ENCODE measurements at places on chromosomes 6 and 20.
A peak's percentile ranks its signal among the peaks of the same experiment; 100 is the strongest.

DNA sequence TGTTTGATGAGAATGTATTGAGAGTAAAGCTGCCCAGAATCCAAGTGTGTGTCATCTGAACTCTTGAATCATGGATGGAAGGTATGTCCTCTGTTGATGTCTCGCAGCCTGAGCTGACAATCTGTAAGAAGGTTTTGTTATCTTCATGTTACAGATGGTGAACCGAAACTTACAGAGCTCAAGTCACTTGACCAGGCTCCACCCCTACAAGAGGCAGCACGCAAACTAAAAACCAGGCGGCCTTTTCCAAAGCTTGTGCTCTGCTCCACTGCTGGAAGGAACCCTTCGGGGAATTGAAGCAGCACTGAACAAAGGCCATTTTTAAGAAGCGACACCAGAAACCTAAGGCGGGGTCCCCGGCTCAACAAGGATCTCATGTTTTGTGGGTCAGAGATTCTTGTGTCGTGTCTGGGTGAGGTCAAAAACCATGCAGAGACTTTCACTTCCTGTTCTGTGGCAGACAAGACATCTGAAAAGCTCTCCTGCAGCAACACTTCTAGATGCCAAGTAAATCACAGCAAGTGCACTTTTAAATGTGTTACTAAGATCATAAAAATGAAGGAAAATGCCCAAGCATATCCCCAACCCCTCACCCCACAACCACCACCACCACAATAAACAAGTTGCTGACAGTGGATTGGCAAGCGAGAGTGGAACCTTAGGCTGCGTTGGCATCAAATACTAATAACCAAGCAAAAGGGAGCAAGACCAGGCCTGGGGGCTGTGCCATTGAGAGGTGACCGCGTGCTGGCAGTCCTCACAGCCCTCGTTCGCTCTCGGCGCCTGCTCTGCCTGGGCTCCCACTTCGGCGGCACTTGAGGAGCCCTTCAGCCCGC, 27.3 kb downstream of the NQO2 start:
- DNase-seq = peak; percentile 9

DNA sequence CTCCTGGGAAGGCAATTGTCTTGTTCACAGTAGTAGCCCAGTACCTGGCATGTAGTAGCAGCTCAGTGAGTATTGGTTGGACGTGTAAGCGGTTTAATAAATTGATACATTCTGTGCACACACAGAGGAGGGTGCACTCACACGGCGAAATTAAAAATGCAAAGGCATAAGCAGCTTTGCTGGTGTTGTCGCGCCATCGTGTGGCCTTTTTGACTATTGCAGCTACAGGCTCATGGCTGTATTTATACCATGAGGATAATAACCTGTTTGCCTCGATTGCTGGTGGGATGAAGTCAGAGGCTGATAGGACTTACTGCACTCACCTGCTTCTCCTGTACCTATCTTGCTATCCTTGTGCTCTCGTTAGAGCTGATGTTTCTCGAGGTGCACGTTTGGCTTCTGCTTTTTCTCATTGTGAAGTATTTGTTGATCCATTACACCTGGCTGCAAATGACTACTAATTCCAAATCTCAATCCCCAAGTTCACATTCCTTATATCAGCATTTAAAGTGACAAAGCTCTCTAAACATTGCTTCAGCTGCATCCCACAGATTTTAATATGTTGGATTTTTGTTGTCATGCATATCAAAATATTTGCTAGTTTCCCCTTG, 61.5 kb downstream of the TBXT start:
- DNase-seq = peak; percentile 66

GRCh38 chr6:21586300-21586699, 7.3 kb upstream of the SOX4 start:
- no peak for DNase-seq

- no peak for DNase-seq
Measured at GRCh38 chr20:19274412-19275015, 62.1 kb downstream of the SLC24A3 start.

- DNase-seq = no peak
Measured at GRCh38 chr6:7784706-7785105, 58.8 kb downstream of the BMP6 start.

GRCh38 chr20:62623488-62624324, 18.6 kb upstream of the SLCO4A1 start:
- DNase-seq = no peak

GRCh38 chr20:41330343-41330720, 10.3 kb upstream of the LPIN3 start:
- no peak for DNase-seq

DNA sequence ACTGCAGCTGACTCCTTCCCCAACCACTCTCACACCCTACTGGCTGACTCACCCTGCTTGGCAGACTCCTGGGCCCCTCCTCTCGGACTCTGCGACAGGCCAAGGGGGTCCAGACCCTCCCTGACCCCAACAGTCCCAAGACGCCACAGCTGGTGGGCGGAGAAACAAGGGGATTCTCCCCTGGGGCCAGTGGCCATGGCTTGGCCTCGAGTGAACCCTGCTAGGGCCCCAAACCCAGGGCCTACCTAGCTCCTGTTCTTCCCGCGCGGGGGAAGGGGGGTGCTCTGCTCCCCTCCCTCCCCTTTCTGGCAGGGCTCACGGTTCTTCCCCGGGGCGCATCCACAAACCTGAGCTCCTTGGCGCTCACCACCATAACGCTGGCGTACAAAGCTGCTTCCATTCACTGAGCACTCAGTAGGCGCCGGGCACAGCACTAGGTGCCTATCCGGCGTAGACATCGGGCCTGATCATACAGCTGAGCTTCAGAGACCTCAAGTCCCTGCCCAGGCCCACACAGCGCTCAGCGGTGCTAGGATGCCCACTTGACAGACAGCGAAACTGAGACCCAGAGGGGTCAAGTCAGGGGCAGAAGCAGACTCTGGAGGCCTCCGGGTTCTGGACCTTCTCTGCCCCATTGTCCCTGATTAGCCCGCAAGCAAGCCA, 597 bp downstream of the ADA start:
- no peak for DNase-seq

GRCh38 chr6:46773201-46773855, 19.9 kb upstream of the MEP1A start:
- no peak for DNase-seq

- no peak for DNase-seq
Measured at GRCh38 chr6:5989141-5989723, 17.5 kb downstream of the NRN1 start.

GRCh38 chr20:17969884-17970409, 1.1 kb downstream of the MGME1 start:
- DNase-seq = peak; percentile 31

GRCh38 chr20:62458275-62459251, 17.2 kb downstream of the GATA5 start:
- DNase-seq = no peak

DNA sequence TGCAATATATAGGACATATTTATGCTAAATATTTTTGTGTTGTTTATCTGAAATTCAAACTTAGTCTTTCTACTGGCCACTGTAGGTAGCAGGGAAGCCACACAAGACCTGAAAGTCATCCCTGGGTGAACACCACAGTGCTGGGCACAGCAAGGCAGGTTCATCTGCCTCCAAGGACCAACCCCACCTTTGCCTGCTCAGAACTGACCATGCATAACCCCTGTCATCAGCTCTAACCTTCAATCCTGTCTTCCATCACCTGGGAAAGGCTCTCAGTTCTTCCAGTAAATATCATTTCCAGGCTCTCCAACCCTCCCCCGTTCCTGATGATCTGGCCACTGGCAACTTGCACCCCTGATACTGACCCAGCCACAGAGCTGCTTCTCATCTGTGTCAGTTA, 32.7 kb upstream of the CST7 start:
- DNase-seq = no peak

DNA sequence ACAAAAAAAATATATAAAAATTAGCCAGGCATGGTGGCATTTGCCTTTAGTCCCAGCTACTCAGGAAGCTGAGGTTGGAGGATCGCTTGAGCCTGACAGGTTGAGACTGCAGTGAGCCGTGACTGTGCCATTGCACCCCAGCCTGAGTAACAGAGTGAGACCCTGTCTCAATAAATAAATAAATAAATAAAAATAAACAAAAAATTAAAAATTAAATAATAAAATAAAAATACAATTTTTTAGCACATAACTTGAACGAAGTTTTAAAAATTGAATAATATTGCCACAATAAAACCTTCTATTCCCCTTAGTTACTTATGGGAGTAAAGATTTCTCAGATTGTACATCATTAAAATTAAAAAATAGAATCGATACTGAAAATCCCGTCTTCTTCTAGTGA, 29.2 kb upstream of the CGA start:
- DNase-seq = no peak

All from C1 segment of cervical spinal cord (tissue), 14 donors.